Small intestine (tissue), 16 donors: ENCODE measurements at places on chromosomes 1 and 21.
A peak's percentile ranks its signal among the peaks of the same experiment; 100 is the strongest.

- no peak for DNase-seq
Measured at GRCh38 chr21:33855190-33855589, 60.4 kb downstream of the ATP5PO start.

DNA sequence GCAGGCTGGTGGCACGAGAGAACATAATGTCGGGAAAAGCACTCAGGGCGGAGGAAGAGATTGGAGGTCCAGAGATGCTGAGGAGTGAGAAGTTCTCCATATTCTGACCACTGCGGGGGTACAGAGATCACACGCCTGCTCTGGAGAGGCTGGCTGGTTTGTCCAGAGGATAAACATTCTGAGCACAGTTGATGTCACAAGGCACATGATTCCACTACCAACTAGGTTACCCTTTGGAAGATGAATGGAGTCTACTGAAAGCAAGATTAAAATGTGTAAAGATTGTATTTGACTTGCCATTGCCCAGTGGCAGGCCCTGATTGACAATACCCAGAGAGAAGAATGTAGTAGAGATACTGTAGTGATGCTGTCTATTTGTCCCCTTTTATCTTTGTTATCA is at the start of gene SPATA46:
TSS of gene SPATA46 (minus strand) at position 164 of the 400 bp plus-strand sequence. CDS start at position 100, 64 bp downstream.
- DNase-seq, result no peak

DNA sequence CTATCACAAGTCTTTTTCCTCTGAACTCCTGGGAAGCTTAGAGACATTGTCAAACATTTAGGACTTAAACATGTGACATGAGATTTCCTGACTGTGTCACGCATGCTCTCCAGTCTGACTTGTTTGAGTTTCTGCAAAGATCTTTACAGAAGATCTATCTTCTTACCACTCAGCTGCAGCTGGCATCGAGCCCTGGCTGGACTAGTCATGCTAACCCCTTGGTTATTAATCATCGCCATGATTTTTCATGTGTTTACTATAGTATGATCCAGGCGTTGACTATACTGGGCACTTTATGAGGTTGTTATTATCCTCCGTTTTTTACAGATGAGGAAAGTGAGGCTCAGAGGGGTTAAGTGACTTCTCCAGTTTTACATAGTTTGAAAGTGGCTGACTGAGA is 18.1 kb upstream of the IRF2BP2 start:
- no peak for DNase-seq

DNA sequence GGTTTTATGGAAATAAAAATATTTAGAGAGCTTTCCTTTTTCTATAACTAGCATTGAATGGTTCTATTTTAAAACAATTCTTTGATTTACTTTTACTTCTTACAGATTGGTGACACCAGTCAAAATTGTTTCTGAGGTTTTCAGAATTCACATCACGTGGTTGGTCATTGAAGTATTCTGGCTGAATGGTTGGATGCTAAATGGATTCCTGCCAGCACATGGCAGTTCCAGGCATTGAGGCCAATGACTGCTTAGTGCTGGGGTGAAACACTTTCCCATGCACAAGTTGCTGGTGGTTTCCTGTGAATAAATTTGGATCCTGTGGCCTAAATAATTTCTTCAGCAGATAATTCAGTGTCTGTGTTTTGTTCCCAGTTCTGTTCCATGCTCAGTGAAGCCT is 20.6 kb downstream of the NCAM2 start:
- DNase-seq, result no peak

GRCh38 chr1:24963943-24964693 is 34.0 kb upstream of the RUNX3 start:
- no peak for DNase-seq

DNA sequence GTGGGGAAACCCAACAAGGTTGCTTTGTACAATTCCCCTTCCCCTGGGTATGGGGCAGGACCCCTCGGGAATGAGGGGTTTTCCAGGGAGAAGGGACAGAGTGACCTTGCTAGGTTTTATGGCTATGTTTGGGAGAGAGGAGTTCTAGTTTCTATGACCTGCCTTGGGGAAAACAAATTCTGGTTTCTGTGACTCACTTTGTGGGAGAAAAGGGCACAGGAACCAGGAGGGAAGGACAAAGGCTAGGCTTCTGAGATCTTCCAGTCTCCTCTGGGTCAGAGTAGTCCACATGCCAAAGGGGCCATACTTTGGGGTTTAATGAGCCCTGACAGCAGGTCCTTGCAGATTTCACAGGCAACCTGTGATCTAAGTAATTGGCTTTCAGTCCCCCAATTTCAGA is 5.5 kb upstream of the PTGER3 start:
- no peak for DNase-seq

DNA sequence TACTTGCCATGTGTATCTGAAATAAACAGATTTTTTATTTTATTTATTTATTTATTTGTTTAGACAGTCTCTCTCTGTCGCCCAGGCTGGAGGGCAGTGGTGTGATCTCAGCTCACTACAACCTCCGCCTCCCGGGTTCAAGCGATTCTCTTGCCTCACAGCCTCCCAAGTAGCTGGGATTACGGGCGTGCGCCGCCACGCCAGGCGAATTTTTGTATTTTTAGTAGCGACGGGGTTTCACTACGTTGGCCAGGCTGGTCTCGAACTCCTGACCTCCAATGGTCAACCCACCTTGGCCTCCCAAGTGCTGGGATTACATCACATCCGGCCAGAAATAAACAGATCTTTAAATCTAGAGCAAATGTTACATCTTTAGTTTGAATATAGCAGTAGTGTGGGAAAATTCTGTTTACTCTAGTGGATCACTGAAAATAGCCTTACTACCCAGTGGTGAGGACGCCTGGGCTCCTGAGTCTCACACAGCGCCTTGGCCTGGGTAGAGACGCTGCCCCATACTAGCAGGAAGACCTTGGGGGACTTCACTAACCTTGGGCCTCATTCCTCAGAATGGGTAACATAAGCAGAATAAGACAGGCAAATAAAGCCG is 709 bp downstream of the GART start:
- no peak for DNase-seq

- DNase-seq, result no peak
Measured at GRCh38 chr1:91567583-91567982, 66.9 kb downstream of the CDC7 start.

DNA sequence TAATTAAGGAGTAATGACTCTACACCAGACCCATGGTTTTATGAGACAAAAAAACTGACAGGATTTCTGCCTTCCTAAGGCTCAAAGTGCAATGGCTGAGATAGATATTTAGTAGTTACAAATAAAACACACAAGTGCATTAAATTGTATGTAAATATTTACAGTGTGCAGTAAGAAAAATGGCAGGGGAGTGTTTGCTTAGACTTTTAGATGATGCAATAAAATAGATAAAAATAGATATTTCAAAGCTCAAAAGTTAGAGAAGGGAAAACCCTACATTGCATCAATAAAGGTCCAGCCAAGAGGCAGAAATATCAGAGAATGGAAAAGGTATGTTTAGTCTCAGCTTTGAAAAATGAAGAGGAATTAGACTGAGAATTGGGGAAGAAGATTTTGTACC is 226.3 kb upstream of the FGGY start:
- DNase-seq, result no peak

DNA sequence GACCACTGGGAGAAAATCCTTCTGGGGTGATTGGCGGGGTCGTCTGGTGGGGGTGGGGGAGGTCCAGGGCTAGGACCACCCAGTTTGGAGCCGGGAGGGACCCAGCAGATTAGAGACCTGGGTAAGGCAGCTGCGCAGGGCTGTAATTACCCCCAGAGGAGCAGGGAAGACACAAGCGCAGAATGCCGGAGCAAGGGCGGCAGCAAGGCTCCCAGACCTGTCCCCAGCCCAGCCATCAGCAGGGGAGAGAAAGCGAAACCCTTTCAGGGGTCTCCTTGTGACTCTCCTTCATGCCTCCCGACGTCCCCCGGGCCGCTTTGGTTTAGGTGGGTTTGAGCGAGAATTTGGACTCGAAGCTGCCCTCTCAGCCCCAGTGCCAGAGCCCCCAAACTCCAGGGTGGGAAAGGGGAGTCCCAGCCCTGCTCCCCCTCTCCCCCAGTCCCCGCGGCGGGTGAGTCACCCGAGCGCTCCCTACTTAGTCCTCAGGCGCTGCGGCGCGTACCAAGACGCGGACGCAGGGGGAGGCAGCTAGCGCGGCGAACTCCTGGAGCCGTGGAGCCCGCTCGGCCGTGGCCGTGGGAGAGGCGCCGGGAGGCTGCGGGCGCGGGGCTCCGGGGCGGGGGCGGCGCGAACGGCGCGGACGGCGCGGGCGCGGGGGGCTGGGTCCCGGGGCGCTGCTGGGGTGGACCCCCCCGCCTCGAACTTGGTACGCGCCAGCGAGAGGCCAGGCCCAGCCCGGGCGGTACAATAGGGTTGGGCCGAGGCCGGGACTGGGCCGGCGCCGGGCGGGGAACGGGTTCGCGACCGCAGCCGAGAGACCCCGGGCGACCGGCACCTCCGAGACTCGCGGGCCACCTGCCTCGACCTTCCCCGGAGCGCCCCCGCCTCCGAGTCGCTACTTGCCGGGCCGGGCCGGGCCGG is at the start of gene MAP7D1:
TSS of gene MAP7D1 (plus strand) at position 753 of the 921 bp plus-strand sequence. CDS start 258 bp downstream, outside the sequence.
- peak; percentile 87 for DNase-seq

DNA sequence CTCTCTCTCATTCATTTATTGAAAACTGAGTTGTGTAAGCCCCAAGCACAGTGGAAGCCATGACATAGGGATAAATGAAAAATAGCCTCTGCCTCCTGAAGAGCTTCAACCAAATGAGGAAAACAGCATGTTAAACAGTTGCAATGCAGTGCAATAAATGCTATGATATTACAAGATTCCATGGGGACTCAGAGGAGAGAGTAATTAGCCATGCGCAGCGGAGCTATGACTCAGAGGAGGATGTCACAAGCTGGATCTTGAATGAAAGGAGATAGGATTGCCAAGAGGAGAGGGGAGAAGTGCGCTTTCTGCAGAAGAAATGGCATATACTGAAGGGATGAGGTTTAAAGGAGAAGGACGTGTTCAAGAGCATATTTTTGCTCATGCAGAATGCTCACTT is 231.3 kb upstream of the PLXNA2 start:
- peak; percentile 20 for DNase-seq

DNA sequence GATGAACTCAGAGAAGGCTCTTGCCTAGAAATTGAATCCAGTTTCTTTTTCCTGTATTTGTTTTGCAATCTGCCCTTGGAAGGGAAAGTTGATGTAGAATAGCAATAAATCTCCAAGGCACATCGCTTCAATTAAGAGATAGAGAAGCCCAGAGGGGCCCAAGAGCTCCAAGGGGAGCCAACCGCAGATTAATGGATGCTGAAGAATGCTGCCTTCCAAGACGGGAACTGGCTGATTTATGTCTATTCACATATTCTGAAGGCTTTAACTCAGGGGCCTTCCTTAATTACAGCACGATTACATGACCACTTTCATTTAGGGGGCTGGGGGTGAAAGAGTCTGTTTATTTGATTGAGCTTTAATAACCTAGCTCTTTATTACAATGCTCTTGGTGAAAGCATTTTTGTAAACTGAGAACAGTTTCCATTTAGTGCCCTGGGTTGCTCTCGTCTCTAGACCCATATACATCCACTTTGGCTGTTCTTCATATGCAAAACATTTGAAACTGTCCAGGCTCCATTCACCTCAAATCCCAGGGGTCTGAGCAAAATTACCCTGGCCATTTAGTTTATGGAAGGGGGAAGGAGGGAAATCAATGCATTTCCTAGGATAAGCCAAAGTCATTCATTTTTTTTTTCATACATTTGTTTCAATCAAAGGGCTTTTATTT is 87.4 kb upstream of the CLDN14 start:
- no peak for DNase-seq

GRCh38 chr1:36493524-36493923 is 10.8 kb upstream of the CSF3R start:
- DNase-seq, result no peak

DNA sequence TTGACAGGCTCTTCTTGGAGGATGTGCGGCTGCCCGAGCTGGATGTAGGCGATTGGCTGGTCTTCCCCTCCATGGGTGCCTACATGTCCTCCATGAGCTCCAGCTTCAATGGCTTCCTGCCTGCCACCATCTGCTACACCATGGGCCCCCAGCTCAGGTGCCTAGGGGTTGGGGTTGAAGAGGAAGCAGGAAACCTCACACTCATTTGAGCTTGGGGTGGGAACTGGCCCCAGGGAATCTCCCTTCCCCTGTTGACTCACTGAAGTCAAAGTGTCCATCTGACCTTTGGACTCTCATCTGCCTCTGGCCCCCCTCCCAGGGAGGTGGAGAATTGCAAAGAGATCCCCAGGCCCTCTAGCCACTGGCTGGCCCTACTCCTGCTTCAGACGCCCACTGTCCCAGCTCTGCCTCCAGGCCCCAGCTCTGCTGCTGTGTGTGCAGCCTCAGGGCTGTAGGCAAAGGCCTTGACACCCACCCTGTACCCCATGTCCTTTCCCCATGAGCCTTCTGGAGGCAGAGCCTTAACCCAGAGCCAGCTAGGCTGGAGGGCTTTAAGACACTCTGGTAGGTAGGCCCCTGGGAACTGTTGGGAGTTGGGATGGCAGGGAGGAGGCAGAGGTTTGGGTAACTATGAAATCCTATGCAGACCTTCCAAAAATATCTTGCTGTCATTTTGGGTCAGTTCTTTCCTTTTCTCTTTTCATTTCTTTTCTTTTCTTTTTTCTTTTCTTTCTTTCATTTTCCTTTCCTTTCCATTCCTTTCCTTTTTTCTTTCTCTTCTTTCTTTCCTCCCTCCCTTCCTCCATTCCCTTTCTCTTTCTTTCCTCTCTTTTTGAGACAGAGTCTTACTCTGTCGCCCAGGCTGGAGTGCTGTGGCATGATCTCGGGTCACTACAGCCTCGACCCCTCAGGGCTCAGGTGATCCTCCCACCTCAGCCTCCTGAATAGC is 66.9 kb upstream of the TINAGL1 start:
- peak; percentile 48 for DNase-seq

- peak; percentile 14 for DNase-seq
Measured at GRCh38 chr1:118322331-118322730, 137.3 kb upstream of the SPAG17 start.

- DNase-seq, result no peak
Measured at GRCh38 chr1:64405833-64406232, 64.1 kb upstream of the CACHD1 start.

DNA sequence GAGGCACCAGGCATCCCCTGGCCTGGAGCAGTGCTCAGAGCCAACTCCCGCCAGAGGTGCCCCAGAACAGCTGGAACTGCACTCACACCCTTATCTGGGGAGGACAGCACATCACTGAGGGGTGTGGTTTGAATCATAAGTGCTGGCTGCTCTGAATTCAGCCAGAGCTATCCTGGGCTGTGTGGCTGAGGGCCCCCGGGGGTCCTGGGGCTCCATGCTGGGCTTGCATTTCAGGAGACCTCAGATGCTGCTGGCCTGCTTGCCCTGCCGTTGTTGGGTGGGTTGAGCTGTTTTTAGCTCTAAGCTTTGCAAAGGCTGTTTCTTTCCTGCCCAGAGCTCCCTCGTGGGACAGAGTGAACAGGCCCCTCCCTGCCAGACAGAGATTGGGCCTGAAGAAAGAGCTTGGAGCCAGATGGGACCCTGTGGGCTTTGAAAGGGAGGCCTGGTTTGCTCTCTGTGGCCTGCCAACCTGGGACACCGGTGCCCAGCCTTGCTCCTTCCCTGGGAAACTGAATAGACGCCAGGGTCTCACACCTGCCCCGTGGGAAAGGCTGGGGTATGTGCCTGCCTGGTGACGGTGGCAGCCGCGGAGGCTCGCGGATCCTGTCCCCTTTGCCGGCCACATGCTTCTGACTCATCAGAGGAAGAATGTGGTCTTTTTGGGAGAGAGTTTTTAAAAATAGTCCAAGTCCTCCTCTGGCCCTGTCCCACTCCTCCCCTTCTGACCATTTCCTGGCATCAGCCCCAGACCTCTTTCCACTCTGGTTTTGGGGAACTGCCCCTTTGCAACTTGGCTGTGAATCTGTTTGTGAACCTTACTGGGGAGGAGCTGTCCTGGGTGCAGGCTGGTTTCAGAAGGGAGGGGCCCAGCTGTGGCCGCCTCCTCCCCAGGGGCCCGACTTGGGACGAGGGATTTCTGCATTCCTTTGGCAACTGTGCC is 30.0 kb downstream of the ARHGEF10L start:
- DNase-seq, result no peak

GRCh38 chr1:155026588-155026987 is 7.0 kb downstream of the DCST2 start:
- no peak for DNase-seq
